GM23248 (cell line): ENCODE measurements at places on chromosomes 12 and 14. TPM values are rescaled to one million over a fixed set of nuclear protein-coding genes. Genes with fewer than 3 reads are reported as not detected.

Gene IAPP
- polyA plus RNA-seq, result not detected in 2 replicates

GRCh38 chr14:84891404-84891803, 638.5 kb upstream of the FLRT2 start:
- DNase-seq, result no peak

Gene YLPM1
- 15.9 and 16.8 TPM in 2 replicates for polyA plus RNA-seq

GRCh38 chr12:128856035-128856790, 2.9 kb downstream of the GLT1D1 start:
- DNase-seq, result no peak

DNA sequence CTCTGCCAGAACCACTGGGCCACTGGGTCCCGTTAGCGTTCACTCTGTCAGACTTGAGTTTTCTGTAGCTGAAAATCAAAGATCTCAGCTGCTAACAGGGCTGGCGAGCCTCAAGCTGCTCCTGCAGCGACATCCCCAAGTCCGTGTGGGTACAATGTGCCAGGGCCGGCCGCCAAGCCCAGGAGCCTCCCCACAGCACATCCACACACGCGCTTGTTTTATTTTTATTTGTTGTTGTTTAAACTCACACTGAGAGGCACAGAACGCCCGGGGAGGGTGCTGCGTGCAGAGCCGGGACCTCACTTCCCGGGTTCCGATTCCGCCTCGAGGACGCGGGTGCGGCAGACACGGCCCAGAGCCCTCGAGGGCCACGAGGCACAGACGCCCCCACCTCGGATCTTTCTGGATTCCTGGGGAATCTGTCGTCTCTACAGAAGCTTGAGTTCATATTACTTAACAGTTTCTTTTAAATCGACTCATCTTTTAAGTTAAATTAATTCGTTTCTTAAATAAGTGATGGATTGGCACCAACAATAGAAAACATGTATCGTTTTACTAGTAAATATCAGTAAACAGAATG, 9.3 kb downstream of the GALNT9 start:
- no peak for DNase-seq

Gene AQP2
- polyA plus RNA-seq, result not detected in 2 replicates

DNA sequence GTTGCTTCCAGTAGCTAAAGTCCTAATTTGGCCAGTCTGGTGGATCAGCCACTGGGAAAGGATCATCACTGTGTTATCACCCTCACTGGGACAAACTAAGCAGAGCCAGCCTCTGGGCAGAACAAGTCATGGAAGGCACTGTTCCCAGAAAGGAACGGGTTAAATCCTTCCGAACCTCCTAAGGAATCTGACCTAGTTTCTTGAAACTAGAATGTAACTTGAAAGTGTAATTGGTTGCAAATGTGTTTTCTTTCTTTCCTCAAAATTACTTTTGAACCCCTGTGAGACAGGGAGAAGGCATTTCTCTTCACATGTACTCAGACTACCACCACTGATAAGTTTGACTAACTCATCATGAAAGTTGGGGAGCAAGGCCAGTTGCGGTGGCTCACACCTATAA, 18.7 kb upstream of the KICS2 start:
- peak; percentile 28 for DNase-seq

DNA sequence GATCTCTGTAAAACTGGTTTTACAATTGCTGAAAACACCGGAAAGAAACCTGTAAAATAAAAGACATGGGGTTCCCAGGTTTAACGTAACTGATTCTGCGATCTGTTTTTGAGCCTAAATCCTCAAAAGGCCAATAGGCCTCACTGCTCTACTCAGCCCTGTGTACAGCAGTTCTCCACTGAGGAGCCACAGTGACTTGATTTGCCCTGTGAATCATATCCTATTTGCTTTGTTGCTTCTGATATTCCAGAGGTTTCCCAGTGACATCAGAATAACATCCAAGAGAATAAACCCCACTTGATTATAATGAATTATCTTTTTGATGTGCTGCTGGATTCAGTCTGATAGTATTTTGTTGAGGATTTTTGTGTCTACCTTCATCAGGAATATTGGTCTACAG, 27.5 kb downstream of the MDM1 start:
- DNase-seq, result peak; percentile 24

Gene PMCH
- 0.75 TPM in 1 of 2 replicates, not detected in the other for polyA plus RNA-seq

Gene SLCO1B1
- polyA plus RNA-seq, result not detected in 2 replicates

DNA sequence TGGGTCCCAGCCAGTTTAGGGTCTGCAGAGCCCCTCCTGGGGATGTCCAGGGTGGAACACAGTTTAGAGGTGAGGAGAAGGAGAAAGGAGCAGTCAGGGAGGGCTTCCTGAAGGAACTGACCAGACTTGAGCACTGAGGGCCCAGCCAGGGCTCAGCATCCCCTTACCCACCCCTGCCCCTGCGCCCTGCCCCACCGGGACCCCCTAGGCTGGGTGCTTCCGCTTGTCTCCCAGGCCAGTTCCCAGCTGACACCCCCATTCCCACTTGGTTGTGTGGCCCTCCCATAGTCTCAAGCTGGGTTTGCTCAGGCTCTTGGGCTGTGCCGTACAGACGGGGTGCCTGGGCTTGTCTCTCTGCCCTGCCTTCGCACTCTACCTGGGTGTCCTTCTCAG, 26.3 kb upstream of the KIF26A start:
- no peak for DNase-seq

DNA sequence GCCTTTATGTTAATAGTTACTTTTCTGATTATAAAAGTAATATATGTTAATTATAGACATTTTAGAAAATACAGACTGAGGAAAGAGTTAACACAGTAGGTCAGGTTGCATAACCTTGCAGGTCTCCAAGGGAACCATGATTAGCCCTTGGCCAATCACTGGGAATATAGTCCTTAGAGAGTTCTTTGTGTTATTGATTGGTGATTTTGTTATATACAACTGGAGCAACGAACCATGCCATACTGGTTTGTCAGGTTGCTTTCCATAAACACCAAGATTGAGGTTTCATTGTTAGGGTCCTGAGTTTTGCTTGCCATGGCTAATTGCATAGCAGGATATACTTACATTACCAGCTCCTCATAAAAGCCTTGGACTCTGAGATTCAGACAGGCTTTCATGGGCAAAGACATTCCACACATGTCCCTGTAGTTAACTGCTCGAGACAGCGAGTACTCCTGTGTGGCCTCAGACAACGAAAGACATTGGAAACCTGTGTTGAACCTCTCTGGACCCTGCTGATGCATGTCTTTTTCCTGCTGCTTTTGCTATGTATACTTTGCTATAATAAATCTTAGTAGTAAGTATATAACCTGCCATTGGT, 33.7 kb downstream of the MAPK1IP1L start:
- DNase-seq, result no peak

GRCh38 chr14:103002578-103003350, 54.6 kb downstream of the CDC42BPB start:
- DNase-seq, result no peak

- no peak for DNase-seq
These were observed 8.5 kb upstream of the AMN1 start for GRCh38 chr12:31737345-31737744.

DNA sequence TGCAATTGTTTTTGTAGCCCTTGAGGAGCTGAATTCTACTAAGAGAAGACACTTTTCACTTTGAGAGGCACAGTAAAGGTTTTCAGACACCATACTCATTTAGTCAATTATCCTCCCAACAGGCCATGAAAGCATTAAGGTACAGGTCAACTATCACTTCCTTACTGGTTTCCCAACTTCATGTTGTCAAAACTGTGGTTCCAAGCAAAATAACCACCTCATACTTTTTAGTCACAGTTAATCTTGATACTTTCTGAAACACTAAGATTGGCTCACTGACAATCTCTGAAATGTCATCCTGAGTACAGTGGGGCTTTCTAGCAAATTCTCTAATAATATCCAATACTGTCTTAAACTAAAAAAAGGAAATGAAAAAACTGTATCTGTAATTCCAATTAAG, 71.7 kb downstream of the SLC2A13 start:
- DNase-seq, result no peak

DNA sequence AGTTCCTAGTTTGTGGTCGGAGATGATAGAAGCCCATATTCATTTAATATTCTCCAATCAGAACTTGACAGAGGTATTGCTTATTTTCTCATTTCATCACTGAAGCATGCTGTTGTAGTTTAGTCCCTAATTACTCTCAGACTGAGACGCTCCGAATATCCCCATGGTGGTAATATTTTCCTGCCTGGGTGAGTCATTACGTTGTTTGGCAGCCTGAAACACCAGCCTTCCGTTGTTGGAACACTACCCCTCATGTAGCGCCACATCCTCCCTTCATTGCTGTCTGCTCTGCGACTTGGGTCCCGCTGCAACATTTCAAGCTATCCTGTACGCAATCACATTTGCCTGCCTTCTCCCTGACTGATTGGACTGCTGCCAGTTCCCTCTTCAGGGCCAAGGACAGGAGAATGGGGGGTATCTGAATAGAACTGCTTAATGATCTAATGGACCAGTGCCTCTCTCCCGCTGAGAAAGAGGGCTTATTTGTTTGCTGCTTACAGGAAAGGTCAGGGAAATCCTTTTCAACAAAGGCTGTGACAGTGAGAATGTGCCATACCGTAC, 369.1 kb downstream of the NPAS3 start:
- DNase-seq, result peak; percentile 91

DNA sequence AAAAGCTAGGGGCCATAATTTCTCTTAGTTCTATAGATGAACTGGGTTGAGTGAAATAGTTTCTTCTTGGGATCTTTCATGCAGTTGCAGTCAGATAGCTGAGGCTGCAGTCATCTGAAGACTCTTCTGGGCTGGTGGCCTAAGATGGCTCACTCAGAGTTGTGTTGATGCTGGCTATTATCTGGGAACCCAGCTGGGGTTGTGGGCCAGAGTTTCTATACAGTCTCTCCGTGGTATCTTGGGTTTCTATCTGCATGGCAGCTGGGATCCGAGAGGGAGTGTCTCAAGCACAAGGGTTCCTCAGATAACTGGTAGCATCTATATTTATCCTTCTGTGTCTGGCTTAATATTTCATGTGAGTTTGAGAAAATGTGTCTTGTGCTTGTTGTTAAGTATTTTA, 21.1 kb downstream of the AVPR1A start:
- DNase-seq, result no peak

Gene AGAP2
- 0.11 TPM in 1 of 2 replicates, not detected in the other for polyA plus RNA-seq

Gene SLC25A47
- not detected in 2 replicates for polyA plus RNA-seq
